Right forelimb (tissue), 1 donor: ENCODE measurements at places on chromosomes 5 and 9.

GRCh38 chr5:133445744-133446143, 166.6 kb downstream of the FSTL4 start:
- DNase-seq, result no peak

- peak; percentile 75 for DNase-seq
Measured at GRCh38 chr9:34493972-34494535, 28.7 kb downstream of the ENHO start.

GRCh38 chr9:110197330-110198187, 10.4 kb downstream of the C9orf152 start:
- DNase-seq, result no peak

DNA sequence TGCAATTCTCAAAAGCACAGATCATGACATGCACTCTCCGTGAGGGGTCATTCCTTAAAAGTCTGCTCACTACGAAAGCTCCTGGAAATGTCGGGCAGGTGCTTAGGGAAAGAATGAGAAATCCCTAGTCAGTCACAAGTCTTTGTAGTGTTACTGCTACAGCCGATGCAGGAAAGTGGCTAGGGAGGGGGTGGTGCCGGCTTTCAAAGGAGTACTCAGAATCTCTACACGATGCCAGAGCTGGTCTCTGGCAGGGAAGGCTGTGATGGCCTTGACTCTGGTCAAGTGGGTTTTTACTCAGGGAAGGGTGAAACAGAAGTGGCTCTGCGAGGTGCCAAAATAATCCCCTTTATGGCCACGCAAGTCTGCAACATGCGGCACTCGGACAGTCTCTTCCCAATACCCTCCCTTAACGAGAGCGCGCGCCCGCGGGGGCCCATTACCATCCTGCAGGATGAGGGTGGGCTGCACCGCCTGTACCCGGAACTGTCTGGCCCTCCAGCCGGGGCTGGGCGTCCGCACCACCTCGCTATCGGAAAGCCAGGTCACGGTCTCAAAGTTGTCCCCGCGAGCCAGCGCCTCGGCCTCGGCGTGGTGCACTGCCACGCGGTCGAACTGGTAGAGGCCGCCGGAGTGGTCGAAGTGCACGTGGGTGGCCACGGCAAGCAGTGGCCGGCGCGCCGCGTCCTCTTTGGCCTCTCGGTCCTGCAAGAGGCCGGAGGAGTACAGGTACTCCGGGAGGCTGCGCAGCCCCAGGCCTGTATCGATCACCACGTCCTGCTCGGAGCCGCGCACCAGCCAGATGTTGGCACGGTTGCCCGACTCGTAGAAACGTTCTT, 956 bp downstream of the MBLAC2 start:
- peak; percentile 45 for DNase-seq

DNA sequence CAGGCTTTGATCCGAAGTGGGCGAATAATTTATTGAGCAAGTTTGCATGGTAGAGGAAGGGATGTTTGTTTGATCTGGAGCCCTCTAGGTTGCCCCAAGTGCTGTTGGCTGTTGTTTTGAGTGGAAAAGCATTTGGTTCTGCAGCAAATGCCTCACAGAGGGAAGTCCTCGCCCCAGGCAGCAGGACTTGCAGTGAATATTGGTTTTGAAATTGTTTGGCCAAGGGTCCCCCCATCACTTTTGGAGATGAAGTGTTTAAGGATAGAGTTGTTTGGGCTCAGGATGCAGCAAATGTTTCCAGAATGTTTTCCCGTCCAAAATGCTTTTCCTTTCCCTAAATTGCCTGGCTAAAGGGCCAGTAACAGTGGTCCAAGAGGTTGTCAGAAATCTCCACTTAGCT, 3.1 kb downstream of the JADE2 start:
- DNase-seq, result no peak
